ENCODE measurements at places on chromosomes 2 and 18.

DNA sequence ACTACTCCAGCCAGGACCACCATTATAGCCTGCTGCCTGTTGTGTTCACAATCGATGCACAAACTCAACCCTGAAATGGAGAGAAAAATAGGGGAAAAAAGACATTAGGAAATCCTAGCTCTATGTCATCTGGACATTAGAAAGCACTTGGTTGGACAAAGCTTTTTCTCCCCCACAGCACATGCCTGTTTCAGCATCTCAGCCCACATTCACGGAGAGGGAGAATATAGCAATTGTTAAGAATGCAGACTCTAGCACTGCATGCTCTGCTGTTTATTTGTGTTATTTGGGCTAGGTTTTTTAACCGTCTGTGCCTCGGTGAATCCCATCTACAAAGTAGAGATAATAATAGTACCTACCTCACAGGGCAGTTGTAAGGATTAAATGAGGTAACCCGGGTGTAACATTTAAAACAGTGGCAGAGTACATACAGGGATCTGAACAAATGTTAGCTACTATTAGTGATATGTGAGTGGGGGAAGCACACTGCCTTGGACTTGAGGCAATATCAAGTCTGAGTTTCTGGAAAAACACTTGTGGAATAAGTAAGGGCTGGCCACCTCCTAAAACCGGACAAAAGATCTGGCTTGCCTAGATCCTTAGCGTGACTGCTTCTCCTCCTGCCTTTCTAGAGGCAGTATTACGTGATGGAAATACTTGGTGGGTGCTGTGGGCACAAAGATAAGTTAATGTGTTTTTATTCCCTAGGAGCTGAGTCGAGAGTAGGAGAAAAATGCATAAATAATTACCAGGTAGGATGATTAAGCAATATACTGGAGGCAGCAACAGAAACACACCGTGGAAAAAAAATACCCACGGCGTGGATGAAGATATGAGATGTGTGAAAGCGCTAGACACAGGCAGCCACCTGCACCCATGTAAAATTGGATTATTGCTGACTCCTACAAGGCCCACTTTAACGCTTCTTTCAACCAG, 1.0 kb upstream of the PPP1CB start:
- DNase-seq, result peak; percentile 60

GRCh38 chr18:79988071-79988450, 302 bp downstream of the TXNL4A start:
- DNase-seq, result no peak

GRCh38 chr18:12315490-12315889, 7.4 kb downstream of the TUBB6 start:
- DNase-seq, result no peak

DNA sequence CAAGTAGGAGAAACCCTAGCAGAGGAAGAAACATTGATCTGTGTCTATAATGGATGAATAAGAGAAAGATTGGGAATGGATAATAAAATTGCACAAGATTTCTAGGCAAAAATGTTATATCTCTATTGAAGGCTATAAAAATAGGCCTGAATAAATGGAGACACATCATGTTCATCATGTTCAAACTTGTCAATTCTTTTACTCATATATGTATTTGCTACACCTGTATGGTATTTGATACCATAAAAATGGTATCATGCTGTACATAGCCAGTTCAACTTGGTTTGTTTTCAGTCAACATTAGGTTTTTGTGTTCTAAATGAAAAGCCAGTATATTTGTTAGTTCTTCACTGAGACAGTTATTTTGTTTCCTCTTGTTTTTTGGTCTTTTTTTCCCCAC, 132.2 kb upstream of the RNF152 start:
- no peak for DNase-seq

GRCh38 chr2:122422384-122422991, 667.0 kb downstream of the TSN start:
- no peak for DNase-seq

DNA sequence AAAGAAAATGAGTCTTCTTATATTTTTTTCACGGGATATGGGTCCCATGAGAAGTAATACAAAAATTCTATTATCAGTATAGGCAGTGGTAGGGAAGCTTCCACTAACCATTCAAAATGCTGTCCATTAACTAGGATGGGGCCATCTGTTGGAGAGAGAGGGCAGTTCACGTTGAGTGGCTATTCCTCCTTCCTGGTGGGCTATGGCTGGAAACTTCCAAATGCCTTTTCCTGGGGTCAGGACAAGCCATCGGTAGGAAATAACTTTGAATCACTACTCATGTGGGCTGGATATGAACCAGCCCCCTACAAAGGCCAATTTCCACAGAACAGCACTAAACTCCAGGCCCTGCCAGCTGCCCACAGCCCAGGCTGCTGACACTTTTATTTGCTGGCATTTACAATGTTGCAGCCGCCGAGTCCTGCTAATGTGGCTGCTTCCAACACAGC, 156.1 kb upstream of the HNRNPA3 start:
- DNase-seq, result no peak

GRCh38 chr2:17518212-17519154, at the start of gene RAD51AP2:
Gene RAD51AP2, minus strand, starts transcription at chr2:17518440. Its CDS starts 25 bp downstream, at chr2:17518415.
- peak; percentile 99 for DNase-seq

DNA sequence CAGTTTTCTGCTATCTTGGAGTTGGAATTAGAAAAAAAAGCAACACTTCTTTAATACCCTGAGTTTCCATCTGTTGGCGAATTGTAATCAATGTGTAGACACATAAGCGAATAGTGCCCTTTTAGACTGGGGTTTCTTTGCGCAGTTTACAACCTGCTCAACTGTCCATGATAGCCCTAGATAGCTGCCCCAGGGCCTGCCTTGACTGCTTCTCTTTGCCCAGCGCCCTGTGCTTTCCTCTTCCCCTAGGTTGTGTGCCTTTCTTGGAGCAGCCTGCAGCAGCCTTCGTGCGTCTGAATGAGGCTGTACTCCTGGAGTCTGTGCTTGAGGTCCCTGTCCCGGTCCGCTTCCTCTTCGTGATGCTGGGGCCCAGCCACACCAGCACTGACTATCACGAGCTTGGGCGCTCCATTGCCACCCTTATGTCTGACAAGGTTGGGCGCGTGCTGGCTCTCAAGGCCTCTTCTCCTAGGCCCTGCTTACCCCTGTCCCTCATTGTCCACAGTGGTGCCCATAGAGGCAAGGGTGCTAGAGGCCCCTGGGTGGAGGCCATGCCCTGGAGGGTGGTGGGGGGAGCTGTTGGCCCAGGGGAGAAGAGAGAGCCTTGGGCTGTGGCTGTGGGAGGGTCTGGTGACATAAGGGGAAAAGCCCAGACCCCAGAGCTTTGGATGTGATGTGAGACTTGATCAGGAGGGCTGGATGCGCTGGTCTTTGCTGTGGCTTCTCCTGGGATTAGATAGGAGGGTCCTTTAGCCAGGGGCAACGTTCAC, 6.9 kb downstream of the SLC4A3 start:
- no peak for DNase-seq

DNA sequence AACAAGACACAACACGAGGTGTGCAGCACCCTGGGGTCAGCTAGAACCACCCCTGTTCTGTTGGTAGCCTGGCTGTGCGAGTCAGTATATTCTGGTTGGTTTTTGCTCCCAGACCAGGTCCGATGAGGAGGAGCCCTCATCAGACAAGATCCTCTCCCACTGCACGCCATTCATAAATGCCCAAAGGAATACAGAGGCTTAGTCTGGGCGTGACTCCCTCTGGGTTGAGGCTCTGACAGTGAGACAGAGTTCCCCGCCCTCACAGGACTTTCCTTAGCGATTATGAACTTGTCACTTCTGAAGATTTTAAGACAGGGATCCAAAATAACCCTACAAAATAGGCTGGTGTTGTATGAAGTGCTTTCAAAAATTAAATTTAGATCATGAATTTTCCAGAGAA, 85.5 kb upstream of the MC2R start:
- no peak for DNase-seq

- DNase-seq, result no peak
Observed at GRCh38 chr2:85071096-85071495, 62.1 kb upstream of the TCF7L1 start.

DNA sequence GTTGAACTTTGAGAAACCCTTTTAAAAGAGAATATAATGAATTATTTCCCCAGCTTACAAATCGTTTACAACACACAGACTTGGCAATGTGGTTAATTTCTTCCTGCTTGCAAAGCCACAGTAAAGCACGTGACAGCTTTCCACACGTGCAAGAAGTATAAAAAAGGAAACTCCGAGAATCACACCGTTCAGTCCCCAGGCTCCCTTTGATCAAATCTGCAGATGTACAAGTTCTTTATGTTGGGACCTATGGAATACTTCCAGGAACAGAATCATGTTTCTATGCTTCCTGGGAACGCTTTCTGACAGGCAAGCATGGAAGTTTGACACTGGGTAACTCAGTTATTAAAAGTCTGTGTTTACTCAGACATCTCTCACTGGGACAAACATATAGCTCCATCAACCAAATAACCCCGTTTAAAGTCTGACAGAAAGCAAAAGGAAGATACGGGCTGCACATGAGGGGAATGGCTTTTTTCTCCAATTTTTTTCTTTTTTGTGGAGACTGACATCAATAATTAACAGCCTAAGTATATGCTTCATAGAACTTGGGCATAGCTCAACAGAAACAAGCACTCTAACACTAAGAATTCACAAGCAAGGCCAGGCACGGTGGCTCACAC, 134.8 kb downstream of the EIPR1 start:
- DNase-seq, result no peak

GRCh38 chr2:109542384-109542783, 71.4 kb downstream of the SEPTIN10 start:
- peak; percentile 8 for DNase-seq

DNA sequence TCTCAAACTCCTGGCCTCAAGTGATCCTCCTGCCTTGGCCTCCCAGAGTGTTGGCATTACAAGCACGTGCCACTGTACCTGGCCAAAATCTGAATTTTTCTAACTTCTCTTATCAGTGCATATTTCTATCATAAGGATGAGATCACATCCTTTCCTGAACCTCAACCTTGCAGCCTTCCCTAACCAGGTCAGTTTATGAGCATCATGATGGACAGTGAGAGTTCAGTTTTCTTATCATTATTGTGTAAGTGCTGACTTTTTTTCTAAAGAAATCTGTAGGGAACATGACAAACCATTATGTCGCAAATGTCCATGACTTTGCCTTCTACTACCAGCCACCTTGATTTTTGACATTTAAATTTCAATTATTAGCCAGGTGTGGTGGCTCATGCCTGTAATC, 31.5 kb downstream of the MRPL33 start:
- no peak for DNase-seq

DNA sequence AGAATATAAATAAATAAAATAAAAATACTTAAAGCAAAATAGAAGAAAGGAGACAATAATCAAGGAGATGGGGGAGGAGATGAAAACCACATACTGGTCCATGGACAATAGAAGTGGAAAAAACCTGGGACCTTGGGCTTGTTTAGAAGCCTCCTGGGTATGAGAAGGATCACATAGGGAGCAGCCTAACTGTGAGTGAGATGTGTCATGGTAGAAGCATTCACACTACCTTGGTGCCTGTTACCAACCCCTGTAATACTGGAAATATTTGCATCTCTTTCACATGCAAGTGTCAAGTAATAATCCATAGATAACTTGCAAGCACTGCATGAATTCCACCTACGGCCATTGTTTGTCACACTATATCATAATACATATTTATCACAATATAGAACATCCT, 23.2 kb upstream of the RNF103 start:
- DNase-seq, result no peak

GRCh38 chr2:48200620-48201293, 294.5 kb upstream of the FBXO11 start:
- no peak for DNase-seq

DNA sequence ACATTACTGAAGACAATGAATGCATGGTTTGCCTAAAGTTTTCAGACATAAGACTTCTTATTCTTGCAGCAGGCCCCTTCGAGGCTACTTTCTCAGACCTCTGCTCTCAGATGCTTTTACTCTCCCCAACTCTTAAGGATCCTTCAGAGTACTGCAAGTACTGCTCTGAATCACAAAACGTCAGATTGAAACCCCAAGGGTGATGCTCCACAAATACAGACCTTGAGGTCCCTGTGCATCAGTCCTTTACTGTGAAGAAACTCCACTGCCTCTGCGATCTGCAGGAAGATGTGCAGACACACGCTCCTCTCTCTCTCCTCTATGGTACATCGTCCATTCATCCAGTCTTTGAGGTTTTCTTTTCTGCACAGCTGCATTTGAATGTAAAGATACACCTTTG, 52.8 kb downstream of the EIF2AK3 start:
- no peak for DNase-seq

GRCh38 chr2:101931402-101931801, 60.4 kb upstream of the IL1R2 start:
- no peak for DNase-seq

DNA sequence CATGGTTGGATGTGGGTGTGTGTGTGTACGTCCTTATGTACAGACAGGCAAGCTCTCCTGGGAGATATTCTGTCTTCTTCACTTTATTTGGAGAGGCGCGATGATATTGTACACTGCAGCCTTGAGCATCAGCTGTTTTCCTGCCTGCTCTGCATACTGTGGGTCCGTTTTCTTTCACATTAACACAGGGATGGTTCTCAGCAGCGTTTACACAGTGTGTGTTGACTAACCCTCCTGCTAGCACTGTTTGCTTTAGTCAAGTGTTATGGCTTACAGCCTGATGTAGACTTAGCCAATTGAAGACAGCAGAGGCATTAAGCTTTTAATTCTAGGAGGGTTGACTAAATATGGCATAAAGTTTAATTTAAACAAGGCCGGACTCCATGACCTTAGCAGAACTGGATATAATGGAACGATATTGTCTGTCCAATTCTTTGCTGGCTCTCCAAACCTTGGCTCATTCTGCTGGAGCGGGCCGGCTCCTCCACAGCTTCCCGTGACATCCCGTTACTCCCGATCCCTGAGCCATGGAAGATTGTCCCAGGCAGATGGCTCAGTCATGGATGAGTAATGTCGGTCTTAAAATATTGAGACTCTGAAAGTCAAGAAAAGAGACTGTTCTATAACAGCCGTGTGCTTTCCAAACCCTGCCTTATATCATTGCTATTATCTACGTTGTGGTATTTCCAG, 134.7 kb downstream of the TPGS2 start:
- DNase-seq, result no peak

- DNase-seq, result no peak
Observed at GRCh38 chr2:229098801-229099200, 172.3 kb downstream of the PID1 start.

GRCh38 chr2:66585587-66585986, 150.7 kb downstream of the MEIS1 start:
- peak; percentile 32 for DNase-seq

- DNase-seq, result no peak
Observed at GRCh38 chr18:23641143-23641720, 21.5 kb downstream of the ANKRD29 start.
